Karpas-422 (cell line): ENCODE measurements at places on chromosomes 1 and 21. TPM values are rescaled to one million over a fixed set of nuclear protein-coding genes. Genes with fewer than 3 reads are reported as not detected.
A peak's percentile ranks its signal among the peaks of the same experiment; 100 is the strongest.

GRCh38 chr1:198677871-198678270, 39.0 kb downstream of the PTPRC start:
- peak; percentile 72 for DNase-seq
- H3K27ac ChIP-seq = peak overlapping the region; percentile 99
- peaks cover 100% of the 10 kb centered on the region for H3K4me1 ChIP-seq
- H3K36me3 ChIP-seq = peaks cover 20% of the 10 kb centered on the region

DNA sequence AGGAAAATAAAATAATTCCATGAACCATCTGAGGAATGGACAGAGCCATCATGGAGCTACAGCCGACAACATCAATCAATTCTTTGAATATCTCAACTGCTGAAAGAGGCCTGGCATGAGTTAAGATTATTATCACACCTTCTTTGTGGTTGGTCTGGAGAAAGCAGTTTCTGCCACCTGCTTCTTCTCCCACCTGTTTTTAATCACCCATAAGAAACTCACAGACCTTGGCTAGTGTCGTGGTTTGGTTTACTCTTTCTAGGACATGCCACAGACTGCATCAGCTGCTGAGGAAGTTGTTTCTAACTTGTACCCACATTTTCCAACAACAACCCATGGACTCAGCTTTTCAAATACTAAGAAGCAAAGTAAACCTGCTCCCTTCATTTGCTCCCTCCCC, 65.6 kb downstream of the NTPCR start:
- H3K36me3 ChIP-seq = 0 out of 2 replicates have a peak, but pooled peaks cover 4% of the 10 kb centered on the region
- no peak for DNase-seq
- H3K4me1 ChIP-seq = no peaks in the 10 kb centered on the region
- no peak overlapping the region for H3K4me3 ChIP-seq
- no peaks in the 10 kb centered on the region for H3K27me3 ChIP-seq
- no peak overlapping the region for H3K27ac ChIP-seq

- H3K36me3 ChIP-seq = no peaks in the 10 kb centered on the region
- H3K27me3 ChIP-seq = no peaks in the 10 kb centered on the region
- no peak for DNase-seq
- H3K27ac ChIP-seq = no peak overlapping the region
- H3K4me1 ChIP-seq = peaks cover 2% of the 10 kb centered on the region; the same call in 1 of the 2 replicates
Observed at GRCh38 chr21:26117324-26117971, 53.1 kb downstream of the APP start.

DNA sequence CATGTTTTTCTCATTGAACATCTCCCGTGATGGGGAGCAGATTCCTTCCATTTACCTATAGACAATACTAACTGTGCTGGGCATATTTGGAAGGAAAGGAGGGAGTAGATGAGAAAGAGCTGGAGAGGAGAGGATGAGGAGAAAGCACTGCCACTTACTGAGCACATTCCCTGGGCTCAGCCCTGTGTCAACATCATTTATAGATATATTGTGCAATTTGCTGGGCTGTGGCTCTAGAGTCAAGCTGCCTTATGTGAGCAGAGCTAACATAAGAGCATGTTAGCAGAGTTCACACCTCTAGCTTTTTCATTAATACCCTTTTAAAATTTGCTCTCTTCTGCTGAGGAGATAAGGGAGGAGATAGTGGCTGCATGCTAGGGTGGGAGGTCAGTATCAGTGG, 22.3 kb upstream of the CD53 start:
- no peak overlapping the region for H3K4me3 ChIP-seq
- no peaks in the 10 kb centered on the region for H3K27me3 ChIP-seq
- DNase-seq = no peak

DNA sequence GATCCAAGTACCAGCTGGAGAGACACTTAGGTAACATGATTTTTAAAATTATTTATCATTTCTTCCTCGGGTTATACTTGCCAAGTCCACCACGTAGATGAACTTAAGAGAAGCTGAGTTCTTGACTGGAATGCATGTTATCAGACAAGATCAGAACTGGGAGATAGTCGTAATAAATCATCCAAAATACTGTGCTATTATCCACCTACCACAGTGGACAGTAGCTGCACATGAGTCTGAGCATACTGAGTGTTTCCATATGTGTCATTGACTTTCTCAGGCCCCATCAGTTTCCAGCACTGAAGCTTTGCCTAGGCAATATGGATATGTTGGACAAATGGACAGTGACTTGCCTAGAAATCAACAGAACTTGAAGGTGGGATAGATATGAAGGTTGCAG, 77.9 kb upstream of the RRP15 start:
- no peak for DNase-seq
- H3K4me3 ChIP-seq = no peak overlapping the region
- H3K36me3 ChIP-seq = no peaks in the 10 kb centered on the region
- H3K27ac ChIP-seq = no peak overlapping the region
- no peaks in the 10 kb centered on the region for H3K27me3 ChIP-seq
- H3K4me1 ChIP-seq = no peaks in the 10 kb centered on the region

DNA sequence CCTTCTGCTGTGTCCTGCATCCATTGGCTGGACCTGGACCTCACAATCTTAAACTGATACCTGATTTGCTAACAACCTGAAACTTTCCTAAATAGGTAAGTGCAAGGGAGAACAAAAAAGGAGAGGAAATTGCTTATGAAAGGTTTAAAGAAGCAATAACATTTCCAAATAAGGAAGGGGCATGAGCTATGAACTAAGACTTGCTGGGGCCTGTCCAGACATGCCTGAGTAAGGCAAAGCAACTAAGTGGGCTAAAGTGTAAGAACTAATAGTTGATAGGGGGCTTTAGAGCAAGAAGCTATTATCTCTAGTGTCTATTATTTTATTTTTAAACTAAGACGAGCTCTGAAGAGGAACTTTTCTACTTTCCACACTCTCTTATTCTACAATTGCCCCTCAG, 11.6 kb downstream of the JMJD4 start:
- no peak overlapping the region for H3K27ac ChIP-seq
- DNase-seq = no peak
- H3K36me3 ChIP-seq = no peaks in the 10 kb centered on the region; the same call in 1 of the 2 replicates
- no peak overlapping the region for H3K4me3 ChIP-seq
- peaks cover 4% of the 10 kb centered on the region for H3K4me1 ChIP-seq
- no peaks in the 10 kb centered on the region for H3K27me3 ChIP-seq

DNA sequence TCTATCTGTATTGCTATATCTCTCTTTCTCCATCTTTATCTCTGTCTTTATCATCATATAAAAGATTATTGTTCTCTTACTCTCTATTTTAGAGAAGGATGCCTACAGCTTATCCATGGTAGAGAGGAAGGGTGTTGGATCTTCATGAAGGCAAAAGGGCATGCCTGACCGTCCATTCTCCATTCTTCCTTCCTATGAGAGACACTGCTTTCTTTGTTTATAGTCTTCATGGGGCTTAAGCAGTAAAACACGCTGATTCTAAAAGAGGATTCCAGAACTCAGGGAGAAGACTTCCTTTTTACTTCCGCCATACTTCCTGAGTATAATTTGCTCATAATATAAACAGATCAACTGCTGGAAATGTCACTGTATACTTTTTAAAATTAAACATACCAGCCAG, 44.0 kb downstream of the PDE4B start:
- no peaks in the 10 kb centered on the region for H3K36me3 ChIP-seq
- H3K4me3 ChIP-seq = no peak overlapping the region
- H3K4me1 ChIP-seq = no peaks in the 10 kb centered on the region
- DNase-seq = no peak

- H3K27me3 ChIP-seq = no peaks in the 10 kb centered on the region
- H3K27ac ChIP-seq = no peak overlapping the region
- H3K4me3 ChIP-seq = no peak overlapping the region
- DNase-seq = no peak
Observed at GRCh38 chr1:33370301-33370700, 49.4 kb upstream of the A3GALT2 start.

GRCh38 chr1:17340358-17340757, 31.6 kb upstream of the PADI6 start:
- H3K36me3 ChIP-seq = no peaks in the 10 kb centered on the region
- H3K4me3 ChIP-seq = no peak overlapping the region
- no peaks in the 10 kb centered on the region for H3K27me3 ChIP-seq
- no peak overlapping the region for H3K27ac ChIP-seq

- no peak overlapping the region for H3K27ac ChIP-seq
- DNase-seq = no peak
- no peaks in the 10 kb centered on the region for H3K36me3 ChIP-seq
- H3K4me1 ChIP-seq = peaks cover 14% of the 10 kb centered on the region
Observed at GRCh38 chr21:42486531-42486930, 9.5 kb downstream of the RSPH1 start.

DNA sequence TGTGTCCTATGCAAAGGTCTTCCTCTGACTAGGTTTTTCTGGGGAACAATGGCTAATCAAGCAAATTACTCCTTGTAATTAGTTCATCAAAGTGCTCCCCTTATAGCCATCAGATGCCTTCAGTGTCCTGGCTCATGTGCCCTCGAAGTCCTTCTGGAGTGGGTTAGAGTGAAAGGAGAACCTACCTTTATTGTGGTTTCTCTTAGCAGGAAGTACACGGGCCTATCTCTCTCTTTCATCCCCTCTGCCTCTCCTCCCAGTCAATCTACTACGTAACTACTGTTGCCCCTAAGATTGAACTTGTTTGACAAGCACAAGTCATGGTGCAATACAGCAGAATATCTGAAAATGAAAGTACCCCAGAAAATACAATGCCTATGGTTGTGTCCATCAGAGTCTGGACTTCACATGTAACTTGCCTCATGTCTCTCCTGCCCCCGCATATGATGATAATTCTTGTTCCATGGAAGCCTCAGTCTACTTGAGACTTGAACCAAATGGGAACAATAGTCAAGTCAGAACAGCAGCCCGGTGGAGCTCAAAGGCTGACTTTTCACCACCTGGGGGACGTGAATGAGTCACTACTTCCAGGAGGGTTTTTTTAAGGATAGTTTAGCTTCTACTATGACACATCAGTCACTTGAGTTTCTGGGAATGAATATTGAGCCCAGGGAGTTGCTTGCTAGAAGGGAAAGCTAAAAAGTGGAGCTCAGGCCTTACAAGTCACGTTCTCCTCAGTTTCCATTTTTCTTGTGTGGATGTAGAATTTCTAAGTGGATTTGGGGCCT, 243.6 kb downstream of the TNR start:
- H3K27ac ChIP-seq = no peak overlapping the region
- DNase-seq = no peak
- H3K36me3 ChIP-seq = no peaks in the 10 kb centered on the region

DNA sequence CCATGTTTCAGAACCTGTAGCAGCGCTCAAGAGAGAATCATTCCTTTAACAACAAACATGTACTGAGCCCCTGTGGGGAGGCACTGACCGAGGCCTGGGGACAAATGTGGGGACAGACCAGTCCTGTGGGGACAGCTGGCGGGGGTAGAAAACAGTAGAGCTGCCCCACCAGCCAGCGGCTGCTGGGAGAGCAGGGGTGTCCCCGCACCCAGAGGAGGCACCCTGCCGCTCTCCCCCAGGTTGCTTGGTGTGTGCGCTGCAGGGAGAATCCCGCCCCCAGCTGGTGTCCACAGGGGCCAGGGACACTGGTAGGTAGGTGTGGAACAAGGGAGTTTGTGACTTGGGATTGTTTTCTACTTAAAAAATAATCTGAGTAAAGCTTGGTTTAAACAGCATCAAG, 62.1 kb downstream of the ADARB1 start:
- no peak overlapping the region for H3K27ac ChIP-seq
- no peaks in the 10 kb centered on the region for H3K36me3 ChIP-seq
- no peaks in the 10 kb centered on the region for H3K27me3 ChIP-seq
- no peaks in the 10 kb centered on the region for H3K4me1 ChIP-seq
- DNase-seq = no peak
- no peak overlapping the region for H3K4me3 ChIP-seq

DNA sequence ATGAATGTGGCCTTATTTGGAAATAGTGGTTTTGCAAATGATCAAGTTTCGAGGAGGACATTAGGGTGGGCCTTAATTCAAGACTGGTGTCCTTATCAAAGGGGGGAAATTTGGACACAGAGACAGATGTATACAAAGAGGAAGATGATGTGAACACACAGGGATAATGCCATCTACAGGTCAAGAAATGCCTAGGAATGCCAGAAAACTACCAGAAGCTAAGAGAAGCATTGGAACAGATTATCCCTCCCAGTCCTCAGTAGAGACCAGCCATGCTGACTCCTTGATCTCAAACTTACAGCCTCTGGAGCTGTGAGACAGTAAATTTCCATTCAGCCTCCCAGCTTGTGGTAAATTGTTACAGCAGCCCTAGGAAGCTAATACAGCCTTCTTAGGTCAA, 151.4 kb downstream of the PTGER3 start:
- H3K27ac ChIP-seq = no peak overlapping the region
- no peaks in the 10 kb centered on the region for H3K27me3 ChIP-seq

- H3K36me3 ChIP-seq = no peaks in the 10 kb centered on the region
- peak; percentile 77 for DNase-seq
- H3K4me1 ChIP-seq = peaks cover 23% of the 10 kb centered on the region
- no peaks in the 10 kb centered on the region for H3K27me3 ChIP-seq
- H3K27ac ChIP-seq = no peak overlapping the region
Observed at GRCh38 chr1:31182352-31182751, 57.3 kb downstream of the NKAIN1 start.

DNA sequence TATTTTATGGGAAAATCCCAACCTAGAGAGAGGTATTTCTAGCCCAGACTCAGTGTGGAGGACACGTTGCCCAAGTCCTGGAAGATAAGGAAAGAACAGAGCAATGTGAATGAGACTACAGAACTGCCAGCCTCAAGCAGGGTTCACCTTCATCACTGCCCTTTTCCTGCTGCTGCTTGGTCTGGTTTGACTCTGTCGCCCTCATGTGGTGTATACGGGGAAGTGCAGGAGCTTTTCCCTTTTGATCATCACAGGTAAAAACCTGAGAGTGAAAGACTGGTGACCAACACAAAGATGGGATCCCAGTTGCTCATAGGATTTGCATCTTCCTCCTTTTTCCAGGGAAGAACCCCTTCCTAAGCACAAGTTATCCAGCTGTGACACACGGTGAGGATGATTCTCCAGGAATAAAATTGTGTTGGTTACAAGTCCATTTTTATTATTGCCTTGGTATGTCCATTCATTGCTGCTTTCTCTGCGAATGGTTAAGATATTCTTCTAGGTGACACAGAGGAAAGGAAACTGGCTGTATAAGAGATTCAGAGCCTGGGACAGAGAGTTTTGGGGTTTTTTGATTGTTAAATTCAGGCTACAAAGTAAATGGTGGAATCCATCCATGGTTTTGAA, 89.5 kb upstream of the CD53 start:
- H3K27ac ChIP-seq = no peak overlapping the region
- DNase-seq = peak; percentile 82
- H3K4me1 ChIP-seq = no peaks in the 10 kb centered on the region
- H3K4me3 ChIP-seq = no peak overlapping the region
- H3K36me3 ChIP-seq = no peaks in the 10 kb centered on the region
- H3K27me3 ChIP-seq = no peaks in the 10 kb centered on the region

DNA sequence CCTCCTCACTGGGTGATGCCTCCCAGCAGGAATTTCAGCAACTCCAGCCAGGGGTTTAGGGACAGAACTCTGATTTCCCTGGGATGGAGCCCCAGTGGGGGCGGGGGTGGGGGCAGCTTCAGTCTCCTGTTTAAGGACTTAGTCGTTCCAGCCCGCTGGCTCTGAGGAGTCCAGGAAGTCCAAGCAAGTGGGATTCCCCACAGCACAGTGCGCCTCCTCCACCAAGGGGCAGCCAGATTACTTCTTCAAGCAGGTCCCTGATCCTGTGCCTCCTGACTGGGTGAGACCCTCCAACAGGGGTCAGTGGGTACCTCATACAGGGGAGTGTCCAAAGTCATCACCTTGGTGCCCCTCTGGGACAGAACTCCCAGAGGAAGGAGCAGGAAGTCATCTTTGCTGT, 1438.4 kb upstream of the B3GALT2 start:
- H3K27ac ChIP-seq = no peak overlapping the region
- no peaks in the 10 kb centered on the region for H3K36me3 ChIP-seq
- DNase-seq = no peak
- H3K4me1 ChIP-seq = no peaks in the 10 kb centered on the region
- H3K4me3 ChIP-seq = no peak overlapping the region
- H3K27me3 ChIP-seq = no peaks in the 10 kb centered on the region

The PDPN gene
- not detected in 2 replicates for total RNA-seq

The ZFP69B gene
- total RNA-seq = 11.1 and 12.9 TPM in 2 replicates

The CFAP74 gene
- not detected in 2 replicates for total RNA-seq

The CRP gene
- total RNA-seq = not detected in 2 replicates
